NCI-H774 (cell line): ENCODE measurements at places on chromosomes 3 and 15.

DNA sequence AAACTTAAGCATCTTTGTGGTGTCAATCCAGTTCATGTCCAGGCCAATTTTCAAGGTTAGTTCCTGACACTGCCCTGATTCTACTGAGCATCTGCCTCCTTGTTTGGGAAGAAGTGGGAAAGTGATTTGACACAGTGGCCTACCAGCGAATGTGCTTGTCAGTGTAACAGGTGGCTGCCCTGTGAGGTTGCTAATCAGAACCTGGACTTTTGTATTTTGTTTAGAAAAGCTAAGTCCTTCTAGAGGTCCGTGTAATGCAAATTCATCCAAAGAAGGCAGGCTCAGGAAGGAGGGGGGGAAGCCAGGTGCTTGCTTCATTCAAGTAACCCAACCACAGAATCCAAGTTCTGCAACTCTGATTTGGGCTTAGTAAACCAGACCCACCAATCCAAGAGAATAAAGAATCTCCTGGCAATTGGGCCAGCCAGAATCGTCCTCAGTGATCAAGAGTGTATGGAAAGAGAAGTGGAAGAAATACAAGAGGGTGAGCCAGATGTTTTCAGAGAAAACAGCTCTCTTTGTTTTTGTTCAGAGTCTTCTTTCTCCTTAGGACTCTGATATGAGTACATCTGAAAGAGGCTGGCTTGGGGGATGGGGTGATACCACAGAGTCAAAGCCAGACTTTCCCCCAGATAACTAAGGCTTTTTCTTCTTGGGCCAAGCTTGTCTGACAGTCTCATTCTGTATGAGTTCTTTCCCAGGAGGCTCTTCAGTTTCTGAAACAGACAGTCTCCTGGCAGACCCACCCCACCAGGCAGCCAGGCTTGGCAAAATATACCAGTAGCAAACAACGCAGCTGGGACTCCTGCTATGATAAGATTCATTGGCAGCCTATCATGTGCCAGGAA, 508.9 kb upstream of the TBL1XR1 start:
- no peak for DNase-seq

GRCh38 chr15:98196371-98196770, 235.9 kb downstream of the ARRDC4 start:
- no peak for DNase-seq

DNA sequence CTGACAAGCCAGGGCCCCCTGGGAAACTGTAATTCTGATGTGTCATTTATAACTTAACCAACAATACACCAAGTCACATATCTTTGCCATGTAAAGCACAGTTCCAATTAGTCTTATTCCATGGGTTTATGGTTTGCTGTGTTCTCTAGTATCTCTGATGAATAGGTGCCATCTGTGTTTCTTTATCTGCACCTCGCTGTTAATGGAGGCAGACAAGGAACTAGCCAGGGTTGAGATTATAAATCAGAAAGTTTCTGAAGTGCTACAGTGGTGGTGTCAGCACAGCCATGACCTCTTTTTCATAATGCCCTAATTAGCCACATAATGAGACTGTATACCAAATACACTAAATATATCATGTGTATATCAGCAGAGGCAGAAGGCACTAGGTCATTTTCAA, 866.4 kb downstream of the PLOD2 start:
- no peak for DNase-seq

DNA sequence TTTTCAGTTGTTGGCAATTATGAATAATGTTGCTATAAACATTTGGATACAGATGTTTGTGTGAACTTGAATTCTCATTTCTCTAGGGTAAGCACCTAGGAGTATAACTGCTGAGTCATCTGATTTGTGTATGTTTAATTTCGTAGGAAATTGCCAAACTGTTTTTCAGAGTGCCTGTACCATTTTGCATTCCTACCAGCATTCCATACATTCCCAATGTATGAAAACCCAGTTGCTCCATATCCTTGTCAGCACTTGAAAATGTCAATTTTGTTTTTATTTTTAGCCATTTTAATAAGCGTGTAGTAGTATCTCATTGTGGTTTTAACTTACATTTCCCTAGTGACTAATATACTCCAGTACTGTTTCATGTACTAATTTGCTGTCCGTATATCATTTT, 98.5 kb upstream of the TSC22D2 start:
- DNase-seq: no peak

DNA sequence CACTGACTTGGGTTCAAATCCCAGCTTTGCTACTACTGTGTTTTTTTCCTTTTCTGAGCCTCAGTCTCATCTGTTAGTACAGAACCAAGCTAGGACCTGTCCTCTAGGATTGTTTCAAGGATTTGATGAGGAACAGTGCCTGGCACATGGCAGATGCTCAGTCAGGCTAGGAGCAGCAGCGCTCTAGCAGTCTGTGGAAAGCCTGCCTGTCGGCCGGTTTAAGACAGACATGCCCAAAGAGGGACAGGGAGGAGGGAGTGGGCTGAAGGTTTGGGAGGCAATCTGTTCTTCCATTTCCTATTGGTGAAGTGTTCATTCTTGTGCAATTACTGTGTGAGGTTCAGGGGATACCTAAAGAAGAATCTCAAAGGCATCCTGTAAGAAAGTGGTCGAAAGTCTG, 35.1 kb upstream of the RGMA start:
- no peak for DNase-seq

GRCh38 chr3:10447527-10448260, 57.7 kb downstream of the ATP2B2 start:
- no peak for DNase-seq

GRCh38 chr15:69100821-69101220, 59.6 kb upstream of the GLCE start:
- DNase-seq: no peak

GRCh38 chr3:169901453-169901852, 9.9 kb upstream of the SAMD7 start:
- no peak for DNase-seq

DNA sequence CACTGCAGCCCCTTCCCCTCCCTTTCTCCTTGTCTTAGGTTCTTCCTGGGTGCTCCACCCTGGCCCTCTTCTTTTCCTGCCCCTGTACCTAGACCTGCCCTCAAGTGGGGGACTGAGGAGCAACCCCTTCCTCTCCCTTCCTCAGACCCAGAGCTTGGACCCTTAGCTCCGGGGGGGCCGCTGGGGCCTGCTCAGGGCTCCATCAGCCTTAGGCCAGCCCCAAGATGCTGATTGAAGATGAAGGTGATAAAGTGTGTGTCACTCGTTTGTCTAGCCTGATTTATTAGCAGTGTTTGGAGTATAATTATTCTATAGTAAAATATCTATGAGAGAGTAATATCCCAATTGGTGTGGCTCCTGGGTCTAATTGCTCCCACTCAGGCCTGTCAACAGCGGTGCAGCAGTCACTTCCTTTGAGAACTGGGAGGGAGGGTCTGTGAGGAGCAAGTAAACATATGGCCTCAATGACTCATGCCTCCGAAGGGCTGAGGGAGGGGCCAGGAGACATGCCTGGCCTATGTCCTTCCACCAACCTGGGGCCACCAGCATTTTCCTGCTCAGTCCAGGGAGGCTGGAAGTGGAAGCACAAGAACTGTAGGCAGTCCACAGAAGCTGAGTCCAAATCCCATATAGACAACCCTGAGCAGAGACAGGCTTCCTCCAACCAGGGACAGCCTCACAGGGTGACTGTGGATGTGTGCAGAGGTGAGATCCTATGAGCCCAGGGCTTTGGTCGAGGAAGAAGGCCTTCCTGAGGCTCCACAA, 123.2 kb downstream of the DNAJB8 start:
- DNase-seq: peak; percentile 44

DNA sequence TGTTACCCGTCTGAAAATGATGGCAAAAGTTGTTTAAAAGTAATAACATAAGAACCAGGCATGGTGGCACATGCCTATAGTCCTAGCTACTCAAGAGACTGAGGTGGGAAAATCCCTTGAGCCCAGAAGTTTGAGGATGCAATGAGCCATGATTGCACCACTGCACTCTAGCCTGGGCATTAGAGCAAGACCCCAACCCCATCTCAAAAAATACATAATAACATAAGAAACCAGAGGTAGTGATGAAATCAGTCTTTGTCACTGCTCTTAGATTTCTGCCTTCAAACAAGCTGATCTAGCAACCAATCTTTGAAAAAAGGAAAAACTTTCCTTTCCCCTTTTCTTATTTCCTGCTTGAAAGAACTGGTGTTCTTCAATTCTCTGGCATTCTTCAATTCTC, 71.3 kb downstream of the TMCC1 start:
- DNase-seq: no peak

GRCh38 chr15:91116113-91117067, 16.3 kb downstream of the SV2B start:
- peak; percentile 84 for DNase-seq

GRCh38 chr15:40957041-40957555, 3.8 kb downstream of the CHAC1 start:
- DNase-seq: no peak
